Stimulated activated CD4-positive, alpha-beta T cell treated with anti-CD3 and anti-CD28 coated beads, Interleukin-12 subunit alpha, Interleukin-12 subunit beta, amount 100 ng/mL, for 24 hours (primary cell): ENCODE measurements at places on chromosomes 2 and 18.

GRCh38 chr2:85490861-85491755 lies 47.9 kb upstream of the MAT2A start:
- DNase-seq: no peak

GRCh38 chr2:39160982-39161381 lies 40.1 kb upstream of the SOS1 start:
- no peak for DNase-seq

- DNase-seq: no peak
These were observed 2.9 kb downstream of the LPIN2 start for GRCh38 chr18:3010086-3010485.

- no peak for DNase-seq
These were observed 41.2 kb upstream of the HNRNPA3 start for GRCh38 chr2:177171418-177171865.

GRCh38 chr18:22625406-22625805 lies 207.7 kb upstream of the CTAGE1 start:
- DNase-seq: no peak

- no peak for DNase-seq
These were observed 114.5 kb downstream of the RNF144A start for GRCh38 chr2:7031547-7032245.

DNA sequence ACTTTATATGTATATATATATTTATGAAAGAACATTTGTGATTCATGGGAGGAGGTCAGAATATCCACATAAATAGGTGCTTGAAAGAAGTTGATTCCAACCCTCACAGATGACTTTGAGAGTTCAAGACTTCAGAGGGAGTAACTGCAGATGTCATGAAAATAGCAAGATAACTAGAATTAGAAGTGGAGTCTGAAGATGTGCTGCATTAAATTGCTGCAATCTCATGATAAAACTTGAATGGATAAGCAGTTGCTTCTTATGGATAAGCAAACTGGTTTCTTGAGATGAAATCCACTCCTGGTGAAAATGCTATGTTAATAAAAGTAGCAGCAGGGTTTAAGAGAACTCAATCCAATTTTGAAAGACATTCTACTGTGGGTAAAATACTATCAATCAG lies 40.2 kb downstream of the G6PC2 start:
- no peak for DNase-seq

DNA sequence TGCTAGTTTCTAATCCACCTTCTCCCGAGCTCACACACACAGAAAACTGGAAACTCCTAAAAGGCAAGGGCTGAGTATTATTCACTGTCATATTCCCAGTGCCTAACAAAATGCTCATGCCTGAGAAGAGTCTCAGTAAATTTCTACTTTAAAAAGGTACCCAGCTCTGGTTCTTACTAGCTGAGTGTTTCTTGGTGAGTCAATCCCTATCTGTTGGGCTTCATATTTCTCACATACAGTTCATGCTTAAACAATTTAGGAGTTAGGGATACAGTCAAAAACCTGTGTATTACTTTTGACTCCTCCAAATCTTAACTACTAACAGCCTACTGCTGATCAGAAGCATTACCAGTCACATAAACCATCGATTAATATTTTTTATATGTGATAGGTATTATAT lies 204.9 kb downstream of the EN1 start:
- DNase-seq: no peak
